ENCODE measurements at places on chromosomes 16 and 17.

DNA sequence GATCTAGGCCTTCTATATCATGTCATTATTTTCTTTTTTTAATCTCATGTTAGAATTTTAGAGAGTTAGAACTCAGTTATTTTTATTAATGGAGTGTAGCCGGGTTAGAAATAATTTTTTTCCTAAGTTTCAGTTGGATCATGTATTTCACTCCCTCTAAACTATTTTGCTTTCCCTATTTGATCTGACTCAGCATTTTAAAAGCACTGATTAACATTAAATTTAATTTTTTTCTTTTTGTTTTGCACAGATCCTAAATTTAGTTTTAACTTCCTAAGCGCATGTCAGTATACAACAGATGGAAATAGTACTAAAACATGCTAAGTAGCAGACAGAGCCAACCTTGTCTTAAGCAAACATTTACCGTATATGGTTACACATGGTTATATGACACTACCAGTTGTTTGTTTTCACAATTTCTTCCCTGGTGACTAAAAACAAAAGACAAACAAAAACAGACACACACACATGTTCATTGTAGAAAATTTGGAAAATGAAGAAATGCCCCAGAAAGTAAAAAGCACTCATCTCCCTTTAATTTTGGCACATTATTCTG, 33.6 kb upstream of the RAB11FIP4 start:
- DNase-seq = no peak

DNA sequence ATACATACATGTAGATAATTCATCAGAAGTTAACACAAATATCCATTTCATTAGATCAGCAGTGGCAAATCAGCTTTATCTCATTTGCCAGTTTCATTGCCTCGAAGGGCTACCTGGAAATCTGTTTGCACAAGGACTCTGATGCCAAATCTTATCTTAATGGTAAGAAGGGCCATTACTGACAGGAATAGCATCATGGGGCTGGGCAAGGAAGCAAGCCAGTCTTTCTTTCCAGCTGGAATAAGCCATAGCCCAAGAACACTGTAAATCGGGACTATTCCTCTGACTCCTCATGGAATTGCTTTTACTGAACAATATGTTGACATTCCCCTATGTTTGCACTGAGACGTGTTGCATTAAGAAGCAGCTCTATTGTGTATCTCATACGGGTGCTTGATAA, 101.4 kb upstream of the CLEC3A start:
- DNase-seq = no peak

GRCh38 chr16:30920891-30921290, 2.5 kb upstream of the FBXL19 start:
- DNase-seq = no peak

- DNase-seq = no peak
These were observed 117.3 kb upstream of the RCVRN start for GRCh38 chr17:10022416-10022815.

- no peak for DNase-seq
These were observed 1.4 kb upstream of the TXNDC11 start for GRCh38 chr16:11744075-11744470.

DNA sequence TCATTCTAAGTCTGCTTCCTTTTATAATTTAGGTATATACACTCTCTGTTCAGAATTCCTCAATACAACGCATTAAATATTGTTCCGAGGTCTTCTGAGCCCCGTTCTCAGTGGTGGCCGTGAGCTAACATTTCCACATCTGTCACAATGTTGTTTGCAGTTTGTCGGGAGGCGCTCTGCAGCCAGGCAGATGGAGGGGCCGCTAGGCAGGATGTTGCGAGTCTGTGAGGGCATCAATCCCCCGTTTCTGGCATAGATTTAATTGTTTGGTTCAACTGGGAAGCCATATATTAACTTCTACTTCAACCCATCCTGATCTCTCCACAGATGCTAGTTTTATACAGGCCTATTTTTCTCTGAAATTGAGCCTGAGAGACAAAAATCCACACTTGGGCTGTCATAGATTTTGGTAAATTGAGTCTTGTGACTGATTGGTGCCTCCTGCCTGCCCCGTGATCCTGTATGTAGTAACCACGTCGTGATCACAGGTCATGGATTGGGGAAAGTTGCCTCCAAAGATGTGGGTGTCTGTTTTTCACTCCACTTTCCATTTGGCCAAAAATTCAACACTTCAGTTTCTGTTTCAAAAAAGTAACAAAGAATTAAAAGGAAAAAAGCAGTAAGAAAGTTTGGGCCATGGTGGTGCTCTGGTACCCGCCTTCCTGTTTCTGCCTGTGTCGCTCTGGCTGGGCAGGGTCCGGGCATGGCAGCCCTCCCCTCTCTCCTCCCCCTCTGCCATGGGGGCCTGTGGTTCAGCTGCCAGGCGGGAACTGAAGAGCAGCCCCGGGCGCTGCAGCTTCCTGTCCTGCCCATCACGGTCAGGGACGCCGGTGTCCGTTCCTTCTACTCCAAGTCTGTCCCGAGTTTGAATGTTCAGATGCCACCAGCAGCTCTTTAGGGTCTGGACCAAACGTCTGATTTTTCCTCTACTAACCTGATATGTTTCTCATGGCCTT, 41.5 kb downstream of the RPTOR start:
- DNase-seq = no peak

GRCh38 chr16:85554889-85555718, 58.0 kb upstream of the GSE1 start:
- no peak for DNase-seq

DNA sequence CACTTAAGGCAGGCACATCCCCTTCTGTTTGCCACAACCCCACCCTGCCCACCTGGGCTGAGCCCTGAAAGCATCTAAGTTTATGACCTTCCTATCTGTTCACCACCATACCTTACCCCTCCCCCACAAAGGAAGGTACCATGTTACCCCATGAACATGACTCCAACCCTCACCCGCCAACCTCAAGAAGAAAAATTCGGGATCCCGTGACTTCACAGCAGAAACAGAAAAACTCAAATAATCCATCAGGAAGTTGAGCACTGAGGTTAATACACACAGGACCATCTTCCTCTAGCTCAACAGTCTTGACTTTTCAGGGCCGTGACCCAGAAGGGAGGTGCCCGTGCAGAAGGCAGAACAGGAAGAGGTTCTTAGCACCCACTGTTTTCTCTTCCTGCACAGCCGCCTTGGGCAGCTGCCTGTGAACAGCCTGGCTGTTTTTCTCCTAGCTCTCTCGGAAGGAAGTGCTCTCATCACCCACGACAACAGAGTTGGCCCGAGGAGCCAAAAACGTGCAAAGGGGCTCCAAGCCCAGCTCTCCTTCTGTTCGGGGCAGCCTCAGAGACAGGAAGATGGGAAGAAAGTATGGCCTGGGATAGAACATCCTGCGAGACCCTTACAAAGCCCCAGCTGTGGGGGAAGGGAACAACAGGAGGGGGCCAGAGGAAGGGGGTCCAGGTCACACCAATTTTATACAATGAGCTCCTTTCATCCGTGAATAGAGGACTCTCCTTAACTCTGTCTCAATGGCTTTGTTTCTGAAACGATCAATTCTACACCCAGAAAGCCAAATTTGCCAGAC, 101.1 kb downstream of the XYLT1 start:
- peak; percentile 40 for DNase-seq

GRCh38 chr17:34567691-34568465, 11.5 kb upstream of the TMEM132E start:
- DNase-seq = no peak

- DNase-seq = no peak
These were observed 96.0 kb downstream of the WDR59 start for GRCh38 chr16:74888888-74889287.

GRCh38 chr16:27695161-27695560, 145.2 kb downstream of the KATNIP start:
- DNase-seq = no peak

- no peak for DNase-seq
These were observed 96.5 kb upstream of the CRHR1 start for GRCh38 chr17:45687594-45687993.

DNA sequence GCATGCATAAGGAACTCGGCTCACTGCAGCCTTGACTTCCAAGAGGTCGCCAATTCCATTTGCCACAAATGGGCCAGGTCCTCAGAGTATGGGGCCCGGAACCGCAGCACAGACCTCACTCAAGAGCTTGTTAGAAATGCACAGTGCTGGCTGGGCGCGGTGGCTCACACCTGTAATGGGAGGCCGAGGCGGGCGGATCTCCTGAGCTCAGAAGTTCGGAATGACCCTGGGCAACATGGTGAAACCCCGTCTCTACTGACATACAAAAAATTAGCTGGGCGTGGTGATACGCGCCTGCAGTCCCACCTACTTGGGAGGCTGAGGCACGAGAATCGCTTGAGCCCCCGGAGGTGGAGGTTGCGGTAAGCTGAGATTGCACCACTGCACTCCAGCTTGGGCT, 19.6 kb upstream of the N4BP1 start:
- DNase-seq = no peak

- no peak for DNase-seq
These were observed 29.6 kb downstream of the SGSM2 start for GRCh38 chr17:2366747-2367494.

- DNase-seq = no peak
These were observed 541.9 kb upstream of the EEF2KMT start for GRCh38 chr16:5639531-5639930.

DNA sequence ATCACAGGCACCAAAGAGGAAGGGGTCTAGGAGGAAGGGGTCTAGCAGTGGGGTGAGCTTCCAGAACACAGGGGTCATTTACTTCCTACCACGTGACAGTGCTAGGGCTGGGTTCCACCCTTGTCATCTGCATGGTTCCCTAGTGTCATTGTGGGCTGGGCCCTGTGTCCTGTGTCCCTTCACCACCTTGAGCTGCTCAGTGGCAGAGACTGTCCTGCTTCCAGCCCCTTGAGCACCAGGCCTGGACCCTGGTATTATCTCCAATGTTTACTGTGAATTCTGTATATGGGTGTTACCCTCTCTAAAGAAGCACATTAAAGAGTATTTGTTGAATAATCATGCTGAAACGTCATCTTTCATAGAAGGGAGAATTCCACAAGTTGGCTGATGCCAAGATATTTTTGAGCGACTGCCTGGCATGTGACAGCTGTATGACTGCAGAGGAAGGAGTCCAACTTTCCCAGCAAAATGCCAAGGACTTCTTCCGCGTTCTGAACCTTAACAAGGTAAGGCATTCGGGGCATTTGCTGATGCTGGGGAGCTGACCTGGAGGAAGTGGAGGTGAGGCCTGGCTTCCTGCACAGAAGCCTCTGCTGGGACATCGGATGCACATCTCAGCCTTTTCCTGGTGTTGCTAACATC, 5.5 kb downstream of the NARF start:
- no peak for DNase-seq

GRCh38 chr16:53503991-53504663, 1.1 kb upstream of the AKTIP start:
- DNase-seq = no peak

DNA sequence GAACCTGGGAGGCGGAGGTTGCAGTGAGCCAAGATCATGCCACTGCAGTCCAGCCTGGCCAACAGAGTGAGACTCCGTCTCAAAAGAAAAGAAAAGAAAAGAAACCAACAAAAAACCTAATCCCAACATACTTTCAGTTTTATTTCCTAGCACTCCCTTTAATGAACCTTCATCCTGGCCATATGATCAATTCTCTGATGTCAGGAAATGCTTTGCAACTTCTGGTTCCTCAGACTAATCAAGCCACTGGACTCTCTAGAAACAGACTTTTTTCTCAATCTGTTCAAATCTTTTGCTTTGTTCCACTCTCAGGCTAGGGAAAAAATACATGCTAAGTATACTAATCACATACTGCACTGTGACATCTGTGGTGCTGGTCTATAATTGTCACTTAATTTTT, 13.4 kb upstream of the PSMC3IP start:
- DNase-seq = no peak

GRCh38 chr16:88870608-88871348, 4.3 kb upstream of the PABPN1L start:
- DNase-seq = no peak

GRCh38 chr16:17566075-17566474, 95.3 kb upstream of the XYLT1 start:
- DNase-seq = no peak

GRCh38 chr16:20866145-20866772, 33.9 kb downstream of the DCUN1D3 start:
- DNase-seq = no peak

DNA sequence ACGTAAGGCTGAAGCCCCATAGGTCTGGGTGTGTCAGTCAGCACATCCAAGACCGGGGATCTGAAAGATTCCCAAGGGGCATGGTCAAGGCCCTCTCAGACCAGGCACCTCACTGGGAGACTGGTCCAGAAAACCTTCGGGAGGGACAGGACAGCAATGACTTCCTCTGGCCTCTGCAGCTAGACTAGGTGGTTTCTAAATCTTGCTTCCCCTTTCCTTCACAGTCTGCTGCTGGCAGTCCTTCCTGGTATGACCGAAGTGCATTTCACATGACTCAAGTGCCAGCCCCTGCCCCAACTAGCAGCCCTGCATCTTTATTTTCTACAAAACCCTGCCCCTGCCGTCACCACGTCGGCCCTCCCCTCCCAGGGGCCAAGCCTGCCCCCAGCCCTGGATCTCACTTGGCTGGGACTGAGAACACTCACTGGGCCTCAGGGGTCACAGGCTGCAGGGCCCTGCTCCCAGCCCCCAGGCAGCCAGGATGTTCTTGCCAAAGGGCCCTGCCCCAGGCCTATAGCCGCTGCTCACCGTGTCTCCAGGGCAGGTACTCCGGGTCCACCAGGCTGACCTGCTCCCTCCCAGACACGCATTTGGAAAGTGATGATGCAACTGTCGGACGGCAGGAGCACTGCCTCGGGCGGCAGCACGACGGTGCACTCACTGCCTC, 18.3 kb downstream of the POLR3K start:
- DNase-seq = no peak

GRCh38 chr17:77352996-77353395, 212.2 kb downstream of the SEC14L1 start:
- DNase-seq = no peak

GRCh38 chr17:1120596-1121441, 59.0 kb downstream of the ABR start:
- DNase-seq = no peak

DNA sequence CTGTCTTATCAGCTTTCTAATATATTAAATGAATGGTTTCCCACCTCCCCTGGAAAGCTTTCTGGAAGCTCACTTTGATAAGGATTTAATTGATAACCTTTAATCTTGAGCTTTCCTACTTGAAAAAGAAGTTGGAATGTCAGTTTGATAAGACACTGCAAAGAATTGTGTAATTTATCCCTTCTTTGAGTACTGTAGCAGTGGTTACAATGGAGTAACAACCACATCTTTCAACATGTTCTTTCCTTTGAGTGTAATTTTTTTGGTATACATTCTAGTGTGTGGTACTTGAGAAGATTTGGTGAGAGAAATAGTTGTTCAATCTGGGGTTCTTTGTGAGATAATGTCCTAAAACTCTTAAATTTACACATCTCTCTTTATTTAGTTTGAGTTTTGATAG, 43.4 kb downstream of the CPD start:
- DNase-seq = no peak

- no peak for DNase-seq
These were observed 8.9 kb upstream of the PPL start for GRCh38 chr16:4945560-4946502.

DNA sequence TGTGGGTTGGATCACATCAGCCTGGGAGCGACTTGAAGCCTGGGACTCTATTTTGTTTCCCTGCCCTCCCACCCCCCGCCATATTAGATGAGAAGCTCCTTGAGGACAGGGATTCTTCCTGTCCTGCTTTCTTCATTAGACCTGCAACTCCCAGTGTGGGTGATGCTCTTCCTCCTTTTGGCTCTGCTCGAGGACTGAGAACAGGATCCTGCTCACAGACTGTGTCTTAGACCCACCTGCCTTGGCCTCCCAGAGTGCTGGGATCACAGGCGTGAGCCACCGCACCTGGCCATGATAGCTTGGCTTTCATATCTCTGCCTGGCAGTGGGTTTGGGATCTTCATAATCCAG, 21.5 kb upstream of the TNS4 start:
- no peak for DNase-seq

All from activated CD8-positive, alpha-beta memory T cell treated with anti-CD3 and anti-CD28 coated beads for 1 hour (primary cell).